ENCODE measurements at places on chromosomes 1 and 21. TPM values are rescaled to one million over a fixed set of nuclear protein-coding genes. Genes with fewer than 3 reads are reported as not detected.

RHD gene
- total RNA-seq: 0.10 TPM

SERPINC1 gene
- not detected for total RNA-seq

CELF3 gene
- not detected for total RNA-seq

GPR25 gene
- 0.82 TPM for total RNA-seq

CFHR5 gene
- total RNA-seq: not detected

CD247 gene
- 243 TPM for total RNA-seq

MYOG gene
- total RNA-seq: not detected

CFAP74 gene
- total RNA-seq: not detected

KLHDC9 gene
- 0.91 TPM for total RNA-seq

NPR1 gene
- total RNA-seq: not detected

FAM163A gene
- total RNA-seq: not detected

DNA sequence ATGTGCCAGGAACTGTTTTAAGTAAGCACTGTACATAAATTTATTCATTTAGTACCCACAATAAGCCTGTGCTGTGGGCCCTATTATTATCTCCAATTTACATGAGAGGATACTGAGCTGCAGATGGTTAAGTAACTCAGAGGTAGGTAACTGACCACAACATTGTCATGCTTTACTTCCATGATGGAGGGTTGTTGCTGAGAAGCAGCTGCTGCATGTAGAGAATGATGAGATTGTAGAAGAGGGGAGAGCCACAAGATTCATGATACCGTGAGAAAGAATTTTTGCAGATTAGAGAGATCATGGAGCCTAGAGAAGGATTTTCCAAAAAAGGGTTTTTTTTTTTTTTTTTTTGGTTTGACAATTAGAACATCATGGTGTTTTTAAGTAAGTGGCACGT lies 313.1 kb downstream of the PTBP2 start:
- no peak for DNase-seq

- no peak for DNase-seq
Measured at GRCh38 chr1:228065543-228066347, 16.8 kb upstream of the ARF1 start.

- DNase-seq: no peak
Measured at GRCh38 chr1:73627723-73628122, 570.3 kb downstream of the LRRIQ3 start.

DNA sequence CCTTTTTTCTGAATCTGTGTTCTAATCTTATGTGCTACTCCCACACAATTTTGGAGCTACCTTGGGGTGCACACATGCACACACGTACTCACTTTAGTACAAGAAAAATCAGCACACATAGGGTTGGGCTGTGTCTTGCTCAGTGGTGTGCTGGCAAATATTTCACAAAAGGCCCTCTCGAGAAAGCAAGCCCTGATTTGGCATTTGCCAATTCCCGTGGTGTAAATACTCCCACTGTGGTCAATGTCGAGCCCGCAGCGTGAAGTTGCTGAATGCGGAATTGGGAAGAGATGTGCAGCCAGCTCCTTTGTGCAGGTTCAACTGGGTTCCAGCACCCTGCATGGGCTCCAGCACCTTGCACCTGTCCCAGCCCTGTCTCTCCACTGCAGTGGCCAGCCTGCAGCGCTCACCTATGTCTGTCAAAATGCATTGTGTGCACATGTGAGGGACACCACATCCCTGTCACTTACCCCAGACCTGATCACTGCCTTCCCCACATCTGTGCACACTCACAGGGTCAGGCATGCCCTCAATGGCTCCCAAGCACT lies 78.4 kb upstream of the WNT4 start:
- no peak for DNase-seq

GRCh38 chr1:163922743-163923201 lies 601.0 kb downstream of the NUF2 start:
- DNase-seq: no peak

- DNase-seq: no peak
Measured at GRCh38 chr21:27424601-27425000, 457.7 kb upstream of the ADAMTS5 start.

- no peak for DNase-seq
Measured at GRCh38 chr1:113980110-113980509, 836 bp downstream of the OLFML3 start.

DNA sequence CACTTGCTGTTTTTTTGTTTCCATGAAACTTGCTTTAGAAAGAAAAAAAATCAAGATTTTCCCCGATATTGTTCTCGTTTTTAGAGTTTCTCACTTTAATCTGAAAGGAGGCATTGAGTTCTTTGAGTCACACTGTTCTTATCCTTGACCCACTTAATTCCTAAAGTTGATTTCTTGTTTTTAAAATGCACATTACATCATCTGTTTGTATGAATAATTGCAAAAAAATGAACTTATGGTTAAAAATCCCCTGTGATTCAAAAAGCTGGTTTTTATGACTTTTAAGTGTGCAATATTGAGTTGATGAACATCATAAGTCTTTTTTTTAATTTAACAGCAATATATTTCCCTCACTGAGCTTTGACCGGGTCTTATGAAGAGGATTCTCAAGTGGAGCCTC lies 131.6 kb downstream of the SNX7 start:
- DNase-seq: no peak

GRCh38 chr21:45306832-45307571 lies 19.3 kb upstream of the POFUT2 start:
- no peak for DNase-seq

DNA sequence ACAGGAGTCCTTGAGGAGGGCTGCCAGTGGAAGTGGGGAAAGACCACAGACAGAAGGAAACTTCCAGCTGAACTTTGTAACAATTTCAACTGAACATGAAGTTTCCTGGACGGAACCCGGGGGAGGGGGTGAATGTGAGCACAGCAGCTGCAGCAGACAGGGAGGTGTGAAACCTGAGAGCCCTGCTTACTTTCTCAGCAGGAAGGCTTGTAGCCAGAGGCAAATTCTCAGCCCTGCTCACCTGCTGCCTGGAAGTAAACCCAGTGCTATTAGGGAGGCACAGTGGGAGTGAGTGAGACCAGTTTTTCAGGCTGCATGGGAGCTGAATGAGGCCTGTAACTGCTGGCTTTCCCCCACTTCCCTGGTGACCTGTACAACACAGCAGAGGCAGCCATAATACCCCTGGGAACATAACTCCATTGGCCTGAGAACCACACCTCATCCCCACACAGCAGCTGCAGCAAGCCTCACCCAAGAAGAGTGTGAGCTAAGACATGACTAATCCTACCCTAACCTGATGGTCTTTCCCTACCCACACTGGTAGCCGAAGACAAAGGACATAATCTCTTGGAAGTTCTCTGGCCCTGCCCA lies 9.6 kb upstream of the SPRR2F start:
- no peak for DNase-seq

DNA sequence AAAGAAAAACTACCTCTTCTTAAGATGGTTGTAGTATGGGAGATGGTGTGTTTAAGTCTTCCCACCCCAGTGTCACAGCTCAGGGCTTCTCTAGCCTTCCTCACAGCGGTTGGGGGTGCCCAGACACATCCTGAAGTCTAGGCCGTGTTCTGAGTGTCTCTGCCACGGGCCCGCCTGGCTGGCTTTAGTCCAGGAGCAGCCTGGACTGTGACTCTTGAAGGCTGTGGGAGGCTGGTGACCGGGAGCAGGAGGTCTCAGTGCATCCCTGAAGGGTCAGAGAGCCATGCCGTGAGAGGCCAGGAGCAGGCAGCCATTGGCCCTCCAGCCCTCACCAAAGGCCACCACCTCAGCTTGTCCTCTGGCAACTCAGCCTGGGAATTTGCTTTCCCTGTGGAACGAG lies 4.5 kb downstream of the EPHX1 start:
- no peak for DNase-seq

GRCh38 chr1:113904293-113904673 lies 316 bp downstream of the AP4B1 start:
- no peak for DNase-seq

DNA sequence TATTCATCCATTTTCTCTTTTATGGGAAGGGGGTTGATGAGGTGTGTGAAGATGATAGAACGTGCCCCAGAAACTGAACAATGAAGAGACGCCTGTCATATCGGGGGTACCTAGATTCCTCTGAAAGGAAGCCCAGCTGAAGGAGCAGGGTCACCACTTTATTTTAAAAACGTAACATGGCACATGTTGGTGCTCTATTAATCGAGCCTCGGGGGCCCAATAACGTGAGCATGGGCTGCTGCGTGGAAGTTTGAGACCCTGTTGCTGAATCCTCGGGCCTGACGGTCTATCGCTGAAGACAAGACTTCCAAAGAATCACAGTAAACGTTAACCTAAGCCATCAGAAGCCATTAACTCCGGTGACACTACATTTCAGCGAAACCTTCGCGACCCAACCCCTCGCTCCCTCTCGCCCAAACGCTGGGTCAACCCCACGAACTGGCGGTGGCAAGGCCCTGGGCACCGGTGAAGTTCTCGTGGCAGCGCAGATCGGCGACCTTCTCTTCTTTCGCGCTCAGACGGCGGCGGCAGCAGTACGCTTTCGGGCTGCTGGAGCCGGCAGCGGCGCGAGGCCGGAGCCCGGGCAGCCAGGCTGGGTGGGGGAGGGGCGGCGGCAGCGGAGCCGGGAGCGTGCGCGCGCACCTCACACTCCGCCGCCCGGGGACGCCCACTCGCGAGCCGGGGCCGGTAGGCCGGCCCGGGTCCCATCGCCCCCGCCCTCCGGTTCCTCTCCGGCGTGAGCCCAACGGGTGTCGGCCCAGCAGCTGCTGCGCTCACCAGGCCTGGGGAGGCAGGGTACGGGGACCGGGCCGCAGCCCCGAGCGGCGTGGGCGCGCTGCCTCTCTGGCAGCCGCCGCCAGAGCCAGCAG lies 838 bp upstream of the MAN1A2 start:
- DNase-seq: peak; percentile 83

- no peak for DNase-seq
Measured at GRCh38 chr1:204773246-204773645, 87.7 kb upstream of the LRRN2 start.

- no peak for DNase-seq
Measured at GRCh38 chr1:22592919-22593790, 29.9 kb downstream of the EPHA8 start.

DNA sequence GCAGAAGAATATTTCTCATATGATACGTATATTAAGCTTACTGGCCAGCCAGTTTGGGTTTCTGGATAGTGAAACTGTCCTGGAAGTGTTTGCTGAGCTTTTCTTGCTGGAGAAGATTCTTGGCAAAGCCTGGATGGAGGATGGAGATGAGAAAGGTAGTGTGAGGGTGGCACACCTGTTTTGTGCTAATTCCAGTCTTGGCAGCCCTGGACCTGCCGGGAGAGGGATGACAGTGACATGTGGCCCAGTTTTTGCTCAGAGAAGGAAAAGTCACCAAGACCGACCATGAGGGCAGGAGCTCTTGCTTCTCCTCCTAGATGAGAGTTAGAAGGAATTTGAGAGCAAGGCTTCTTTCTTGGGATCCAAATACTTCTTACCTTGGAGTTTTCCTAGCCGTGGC lies 34.1 kb downstream of the DOP1B start:
- no peak for DNase-seq

DNA sequence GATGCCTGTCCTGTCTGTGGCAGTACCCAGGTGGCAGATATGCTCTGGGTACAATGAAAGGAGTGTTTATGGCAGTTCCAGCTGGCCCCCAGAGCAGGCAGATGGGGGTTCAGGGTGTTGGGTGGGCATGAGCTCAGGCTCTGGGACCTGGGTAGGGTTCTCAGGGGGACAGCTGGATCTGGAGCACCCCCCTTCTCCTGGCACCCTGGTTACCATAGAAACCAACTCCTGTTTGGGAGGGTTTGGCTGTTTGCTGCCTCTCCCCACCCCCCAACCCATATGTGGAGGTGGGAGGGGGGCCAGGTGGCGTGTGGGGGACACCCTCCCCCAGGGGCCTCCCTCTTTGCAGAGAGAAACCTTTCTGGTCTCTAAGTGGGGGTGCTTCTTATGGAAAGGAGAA lies 7.1 kb downstream of the FOXO6 start:
- DNase-seq: no peak

GRCh38 chr1:22184892-22185612 lies 42.2 kb upstream of the WNT4 start:
- DNase-seq: peak; percentile 25

DNA sequence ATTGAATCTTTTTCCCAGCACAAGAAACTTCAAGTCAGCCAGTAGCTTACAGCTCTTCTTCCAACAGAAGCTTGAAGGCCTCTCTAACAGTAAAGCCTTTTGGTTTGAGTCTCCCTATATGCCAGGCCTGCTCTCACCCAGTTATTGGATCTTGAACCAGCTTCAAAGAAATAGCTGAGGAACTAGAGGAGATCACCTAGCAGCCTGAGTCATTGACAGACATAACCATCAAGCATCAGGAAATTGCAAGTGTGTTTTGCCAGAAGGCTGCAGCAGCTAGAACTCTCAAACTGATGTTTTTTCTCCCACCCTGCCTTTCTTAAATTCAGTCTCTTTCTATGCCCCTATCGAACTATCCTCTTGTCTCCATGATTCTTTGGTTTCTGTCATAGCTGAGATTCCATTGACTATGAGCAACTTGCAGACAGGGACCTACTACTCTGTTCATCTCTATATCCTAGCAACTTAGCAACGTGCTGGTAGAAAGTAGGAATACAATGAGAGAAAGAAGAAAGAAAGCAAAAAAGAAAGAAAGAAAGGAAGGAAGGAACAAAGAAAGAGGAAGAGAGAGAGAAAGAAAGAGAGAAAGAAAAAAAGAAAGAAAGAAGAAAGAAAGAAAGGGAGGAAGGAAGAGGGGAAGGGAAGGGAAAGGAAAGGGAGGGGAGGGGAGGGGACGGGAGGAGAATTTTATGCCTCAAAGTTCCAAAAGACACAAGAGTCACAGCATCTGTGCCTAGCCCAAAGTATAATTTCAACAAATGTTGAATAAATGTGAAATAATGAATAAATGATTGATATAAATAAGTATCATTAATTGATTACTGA lies 60.0 kb upstream of the FGGY start:
- DNase-seq: no peak

GRCh38 chr1:162997499-162998285 lies 71.5 kb upstream of the RGS4 start:
- DNase-seq: no peak

- DNase-seq: no peak
Measured at GRCh38 chr1:59703226-59703917, 111.4 kb upstream of the HOOK1 start.

DNA sequence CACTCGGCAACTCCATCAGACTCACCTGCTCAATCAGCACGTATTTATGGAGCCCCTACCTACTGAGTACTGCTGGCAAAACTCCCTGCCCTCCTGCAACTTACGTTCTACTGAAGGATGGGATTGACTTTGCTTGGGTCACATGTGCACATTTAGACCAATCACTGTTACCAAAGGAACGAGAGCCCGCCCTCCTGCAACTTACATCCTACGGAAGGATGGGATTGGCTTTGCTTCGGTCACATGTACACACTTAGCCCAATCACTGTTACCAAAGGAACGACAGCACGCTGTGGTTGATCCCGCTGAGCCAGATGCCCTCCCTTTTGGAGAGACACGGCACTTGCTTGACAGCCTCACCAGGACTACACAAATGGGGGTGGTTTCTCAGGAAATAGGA lies 46.0 kb downstream of the UBIAD1 start:
- DNase-seq: no peak

Measured in activated CD8-positive, alpha-beta T cell treated with anti-CD3 and anti-CD28 coated beads, Interleukin-2, amount 10 ng/mL, durations not matched to agents 7 days and 5 days (primary cell).